ENCODE measurements at places on chromosomes 12 and 14.

- DNase-seq = no peak
These were observed 126.6 kb downstream of the SLC6A15 start for GRCh38 chr12:84785951-84786350.

DNA sequence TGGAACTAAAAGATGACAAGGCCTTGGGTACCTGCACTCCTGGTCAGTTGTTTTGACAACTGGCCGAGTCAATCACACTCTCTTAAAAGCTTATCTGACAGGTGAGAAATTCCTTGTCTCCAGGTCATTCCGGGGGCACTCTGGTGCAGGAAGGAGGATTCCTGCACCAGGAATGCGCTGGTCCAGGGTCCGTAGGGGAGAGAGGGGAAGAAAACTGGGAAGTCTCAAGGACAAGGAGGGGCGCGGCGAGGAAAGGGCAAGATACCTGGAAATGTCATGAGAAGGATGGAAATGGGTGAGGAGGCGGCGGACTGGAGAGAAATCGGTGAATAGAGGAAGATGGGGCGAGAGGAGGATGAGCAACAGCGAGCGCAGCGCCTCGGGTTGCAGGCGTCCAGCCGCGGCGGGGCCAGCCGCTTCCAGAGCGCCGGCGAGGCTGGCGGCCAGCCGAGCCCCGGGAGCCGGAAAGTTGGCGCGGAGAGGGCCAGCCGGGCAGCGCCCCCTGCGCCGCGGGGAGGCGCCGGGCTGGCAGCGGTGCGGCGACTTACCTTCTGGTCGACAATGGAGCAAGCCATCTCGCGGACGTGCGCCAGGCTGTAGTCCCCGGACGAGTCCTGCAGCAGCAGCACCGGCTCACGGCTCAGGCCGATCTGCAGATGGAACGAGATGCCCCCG is 809 bp downstream of the PRKD1 start:
- DNase-seq = no peak

DNA sequence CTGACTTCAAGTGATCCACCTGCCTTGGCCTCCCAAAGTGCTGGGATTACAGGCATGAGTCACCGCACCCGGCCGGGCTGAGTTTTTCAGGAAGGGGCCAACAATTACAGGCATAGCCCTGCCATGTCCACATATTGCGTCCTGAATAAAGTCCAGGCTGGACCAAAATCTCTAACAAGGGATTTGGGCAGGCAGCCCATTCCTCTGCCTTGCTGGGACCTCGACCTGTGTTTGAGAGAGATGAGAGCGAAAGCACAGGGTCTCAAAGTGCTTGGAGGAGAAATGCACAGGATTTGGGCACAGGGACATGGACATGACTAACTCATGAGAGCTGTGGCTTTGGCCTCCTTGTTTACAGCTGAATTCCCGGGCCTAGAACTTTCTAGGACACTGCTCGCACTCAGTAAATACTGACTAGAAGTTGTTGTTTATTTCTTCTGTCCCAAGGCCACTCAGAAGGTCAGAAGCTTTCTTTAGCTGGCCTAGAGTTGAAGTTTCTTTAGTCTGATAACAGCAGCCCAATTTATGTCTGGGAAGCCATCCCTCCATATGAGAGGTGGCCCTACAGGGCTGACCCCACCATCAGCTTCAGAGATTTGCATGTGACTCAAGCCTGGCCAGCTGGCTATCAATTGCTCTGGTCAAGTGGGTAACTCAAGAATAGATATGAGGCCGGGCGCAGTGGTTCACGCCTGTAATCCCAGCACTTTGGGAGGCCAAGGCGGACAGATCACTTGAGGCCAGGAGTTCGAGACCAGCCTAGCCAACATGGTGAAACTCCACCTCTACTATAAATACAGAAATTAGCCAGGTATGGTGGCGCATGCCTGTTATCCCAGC is 11.7 kb downstream of the CAMKK2 start:
- no peak for DNase-seq

GRCh38 chr12:98060411-98060810 is 455.0 kb upstream of the TMPO start:
- DNase-seq = no peak

- DNase-seq = no peak
These were observed 216.5 kb upstream of the RTL1 start for GRCh38 chr14:101119830-101120571.

DNA sequence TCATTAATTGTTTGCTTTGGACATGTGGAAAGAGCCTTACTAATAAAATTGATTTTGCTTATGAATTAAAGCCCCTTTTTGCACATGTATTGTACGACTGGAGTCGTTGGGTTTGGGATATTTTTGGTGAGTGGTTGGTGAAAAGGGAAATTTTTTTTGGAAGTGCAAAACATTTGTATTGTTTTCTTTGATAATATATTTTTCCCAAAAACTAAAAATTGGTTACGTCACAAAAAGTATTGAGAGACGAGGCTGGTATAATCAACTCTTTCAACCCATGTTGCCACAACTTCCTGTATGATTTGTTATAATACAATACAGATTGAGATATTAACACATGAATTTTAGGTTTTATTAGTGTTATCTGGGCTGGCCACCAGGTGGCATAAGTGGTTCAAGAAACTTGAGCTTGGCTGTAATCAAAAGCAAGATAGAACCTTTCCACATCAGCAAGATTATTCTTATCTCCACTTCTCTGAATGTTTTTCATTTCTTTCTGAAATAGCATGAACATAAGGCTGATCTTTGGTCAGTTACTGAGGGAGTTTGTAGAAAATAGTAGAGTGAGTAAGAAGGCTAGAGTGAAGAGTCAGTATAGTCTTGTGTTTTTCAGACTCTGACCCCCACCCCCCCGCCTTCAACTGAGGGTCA is 8.7 kb downstream of the NGDN start:
- peak; percentile 80 for DNase-seq

DNA sequence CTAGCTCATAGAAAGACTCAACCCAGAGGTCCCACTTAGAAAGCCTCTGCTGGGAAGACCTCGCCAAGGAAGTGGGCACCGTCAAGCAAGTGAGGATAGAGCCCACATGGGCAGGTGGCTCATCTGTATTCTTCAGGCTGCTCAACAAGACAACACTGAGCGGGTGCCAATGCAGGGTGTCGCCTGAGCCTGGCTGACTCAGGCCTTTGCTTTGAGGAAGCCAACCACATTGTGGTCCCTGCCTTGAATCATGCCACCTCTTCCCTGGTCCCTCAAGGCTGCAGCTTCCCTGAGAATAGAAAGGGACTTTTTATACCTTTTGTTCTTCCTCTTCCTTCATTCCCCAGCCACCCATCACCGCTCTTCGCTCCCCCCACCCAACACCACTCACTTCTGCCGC is 2.1 kb upstream of the RNASE13 start:
- peak; percentile 12 for DNase-seq

DNA sequence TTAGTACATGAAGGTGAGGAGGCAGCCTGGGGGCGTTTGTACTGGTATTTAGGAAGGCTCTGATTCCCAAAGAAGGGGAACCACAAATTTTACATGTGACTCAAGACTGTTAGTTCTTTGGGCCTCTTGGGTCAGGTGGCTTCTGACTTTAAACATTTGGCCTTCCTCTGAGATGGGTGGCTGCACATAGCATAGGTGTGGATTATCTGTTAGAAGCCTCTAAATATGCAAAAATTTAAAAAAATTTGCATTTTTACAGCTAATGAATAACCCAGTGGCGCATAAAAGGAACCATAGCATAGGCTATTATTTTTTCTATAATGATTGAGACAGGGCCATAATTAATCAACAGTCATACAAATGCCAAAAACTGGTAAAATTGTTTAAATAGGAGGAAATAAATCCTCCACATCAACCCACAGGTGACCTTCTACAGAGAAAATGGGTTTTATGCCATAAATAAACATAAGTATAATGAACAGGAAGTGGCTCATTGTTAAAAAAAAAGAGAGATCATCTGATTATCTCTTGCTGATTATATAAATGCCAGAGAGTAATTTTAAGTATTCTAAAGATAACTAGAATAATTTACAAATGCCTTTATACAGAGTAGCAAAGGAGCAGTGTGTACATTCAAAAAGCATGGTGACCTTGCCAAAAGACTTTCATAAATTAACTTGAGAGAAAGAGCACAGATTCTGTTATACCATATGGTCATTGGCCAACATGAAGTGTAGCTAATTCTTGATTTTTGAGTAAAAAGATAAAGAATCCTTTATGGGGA is 284.2 kb upstream of the ATP2B1 start:
- DNase-seq = peak; percentile 81

DNA sequence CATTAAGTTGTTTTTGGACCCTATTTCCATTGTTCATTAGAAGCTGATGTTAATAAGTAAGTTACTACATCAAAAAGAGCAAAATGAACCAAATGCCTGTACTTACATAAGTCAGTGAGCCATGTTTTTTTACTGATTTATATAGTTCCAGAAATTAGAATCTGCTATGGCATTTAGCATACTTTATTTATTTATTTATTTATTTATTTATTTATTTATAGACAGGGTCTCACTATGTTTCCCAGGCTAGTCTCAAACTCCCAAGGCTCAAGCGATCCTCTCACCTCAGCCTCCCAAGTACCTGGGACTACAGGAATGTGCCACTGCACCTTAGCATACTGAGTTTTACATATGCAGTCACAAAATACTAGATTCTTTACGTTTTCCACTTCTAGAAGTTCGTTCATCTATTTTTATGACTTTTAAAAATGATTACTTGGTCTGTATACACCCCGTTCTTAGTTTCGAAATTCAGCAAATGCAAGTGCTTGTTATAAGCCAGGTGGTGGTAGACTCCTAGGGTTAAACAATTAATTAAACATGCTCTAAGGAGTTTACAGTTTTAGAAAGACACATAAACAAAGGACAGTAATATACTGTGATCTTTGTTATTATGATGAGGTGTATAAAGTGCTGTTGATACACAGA is 69.8 kb downstream of the SCFD1 start:
- DNase-seq = no peak

GRCh38 chr14:68359022-68359836 is 433.6 kb downstream of the ZFP36L1 start:
- no peak for DNase-seq

DNA sequence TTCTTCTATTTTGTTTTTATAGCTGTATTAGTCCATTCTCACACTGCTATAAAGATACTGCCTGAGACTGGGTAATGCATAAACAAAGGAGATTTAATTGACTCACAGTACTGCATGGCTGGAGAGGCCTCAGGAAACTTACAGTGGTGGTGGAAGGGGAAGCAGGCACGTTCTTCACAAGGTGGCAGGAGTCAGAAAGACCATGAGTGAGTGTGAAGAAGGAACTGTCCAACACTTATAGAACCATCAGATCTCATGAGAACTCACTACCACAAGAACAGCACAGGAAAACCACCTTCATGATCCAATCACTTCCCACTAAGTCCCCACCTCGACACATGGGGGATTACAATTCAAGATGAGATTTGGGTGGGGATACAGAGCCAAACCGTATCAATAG is 42.3 kb downstream of the ARMH4 start:
- DNase-seq = no peak

DNA sequence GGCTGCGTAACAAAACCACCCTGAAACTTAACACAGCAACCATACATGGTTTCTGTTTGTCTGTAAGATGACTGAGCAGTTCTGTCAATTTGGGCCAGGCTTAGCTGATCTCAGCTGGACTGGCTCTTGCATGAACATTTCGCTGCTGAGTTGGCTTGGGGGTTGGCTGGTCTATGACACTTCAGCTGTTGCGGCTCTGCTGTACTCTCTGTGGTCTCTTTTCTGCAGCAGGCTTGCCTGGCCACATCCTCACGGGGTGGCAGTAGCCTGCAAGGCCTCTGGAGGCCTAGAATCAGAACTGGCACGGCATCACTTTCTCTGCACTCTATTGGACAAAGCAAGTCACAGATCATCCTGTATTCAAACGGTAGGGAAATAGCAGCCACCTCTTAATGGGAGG is 216.2 kb downstream of the BCL11B start:
- no peak for DNase-seq

GRCh38 chr12:6958609-6959057 is 7.5 kb downstream of the PTPN6 start:
- no peak for DNase-seq

DNA sequence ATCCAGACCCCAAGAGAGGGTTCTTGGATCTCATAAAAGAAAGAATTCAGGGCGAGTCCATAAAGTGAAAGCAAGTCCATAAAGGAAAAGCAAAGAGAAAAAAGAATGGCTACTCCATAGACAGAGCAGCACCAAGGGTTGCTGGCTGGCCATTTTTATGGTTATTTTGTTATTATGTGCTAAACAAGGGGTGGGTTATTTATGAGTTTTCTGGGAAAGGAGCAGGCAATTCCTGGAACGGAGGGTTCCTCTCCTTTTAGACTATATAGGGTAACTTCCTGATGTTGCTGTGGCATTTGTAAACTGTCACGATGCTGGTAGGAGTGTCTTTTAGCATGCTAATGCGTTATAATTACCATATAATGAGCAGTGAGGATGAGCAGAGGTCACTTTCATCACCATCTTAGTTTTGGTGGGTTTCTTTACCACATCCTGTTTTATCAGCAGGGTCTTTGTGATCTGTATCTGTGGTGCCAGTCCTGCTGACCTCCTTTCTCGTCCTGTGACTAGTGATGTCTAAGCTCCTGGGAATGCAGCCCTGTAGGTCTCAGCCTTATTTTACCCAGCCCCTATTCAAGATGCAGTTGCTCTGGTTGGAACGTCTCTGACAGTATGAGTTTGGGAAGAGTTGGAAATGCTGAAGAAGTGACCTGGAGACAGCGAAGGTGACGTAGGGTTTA is 100.5 kb downstream of the ZNF664 start:
- DNase-seq = no peak

GRCh38 chr12:56338308-56339157 is at the start of gene IL23A:
TSS of gene IL23A (plus strand) at chr12:56338884. CDS start at chr12:56339045, 161 bp downstream.
- no peak for DNase-seq

- peak; percentile 70 for DNase-seq
These were observed 40.3 kb downstream of the MAP1LC3B2 start for GRCh38 chr12:116599285-116600136.

DNA sequence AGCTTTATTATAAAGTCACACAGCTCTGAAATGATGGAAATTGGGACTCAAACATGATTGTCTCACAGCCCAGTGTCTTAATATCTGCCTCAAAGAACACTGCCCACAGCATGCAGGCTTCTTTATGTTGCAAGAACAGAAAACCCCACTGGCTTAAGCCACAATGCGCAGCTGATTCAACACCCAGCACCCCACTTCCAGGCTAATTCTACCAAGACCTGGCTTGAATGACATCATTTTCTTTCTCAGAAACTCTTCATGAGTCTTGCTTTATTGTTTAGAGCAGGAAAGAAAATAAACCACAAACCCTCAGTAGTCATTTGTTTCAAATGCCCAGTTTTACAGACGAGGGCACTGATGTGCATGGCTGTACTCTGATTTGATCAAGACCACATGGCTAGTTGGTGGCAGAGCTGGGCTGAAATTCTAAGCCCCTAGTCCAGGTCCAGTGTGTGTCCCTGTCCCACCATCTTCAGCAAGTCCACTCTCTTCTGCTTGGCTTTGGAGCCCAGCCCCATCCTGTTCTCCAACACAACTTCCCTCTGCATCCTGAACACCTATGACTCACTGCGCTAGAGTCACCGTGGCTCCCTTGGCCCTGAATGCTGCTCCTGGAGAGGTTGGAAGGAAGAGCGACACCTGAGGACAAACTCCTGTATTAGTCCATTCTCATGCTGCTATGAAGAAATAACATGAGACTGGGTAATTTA is 50.3 kb upstream of the SRSF5 start:
- DNase-seq = no peak

GRCh38 chr14:44833376-44834060 is 128.2 kb downstream of the KLHL28 start:
- DNase-seq = no peak

All from brain (organoid and tissue), 16 donors.